Activated naive CD8-positive, alpha-beta T cell treated with anti-CD3 and anti-CD28 coated beads, Interleukin-2, amount 50 U/mL, for 24 hours (primary cell): ENCODE measurements at places on chromosomes 16 and 17.

DNA sequence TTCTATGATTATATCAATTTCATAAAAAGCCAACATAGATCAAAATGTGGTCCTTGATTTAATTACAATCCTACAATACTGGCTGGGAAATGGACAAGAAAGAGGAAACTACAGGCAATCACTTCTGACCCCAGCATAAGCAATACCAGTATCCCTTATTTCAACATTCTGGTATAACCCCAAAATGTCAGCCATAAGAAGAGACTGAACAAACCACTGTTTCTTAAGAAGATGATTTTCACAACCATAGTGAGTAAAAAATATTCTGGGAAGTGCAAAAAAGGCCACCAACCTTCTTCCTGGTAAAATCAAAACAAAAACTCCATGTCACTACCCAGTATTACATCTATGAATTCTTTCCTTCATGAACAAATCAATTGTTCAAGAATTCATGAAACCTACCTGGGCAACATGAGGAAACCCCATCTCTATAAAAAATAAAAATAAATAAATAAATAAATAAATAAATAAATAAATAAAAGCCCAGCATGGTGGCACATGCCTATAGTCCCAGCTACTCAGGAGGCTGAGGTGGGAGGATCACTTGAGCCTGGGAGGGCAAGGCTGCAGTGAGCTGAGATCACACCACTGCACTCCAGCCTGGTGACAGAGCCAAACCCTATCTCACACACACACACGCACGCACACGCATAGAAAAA is 7.5 kb downstream of the N4BP1 start:
- no peak for DNase-seq

GRCh38 chr16:68272507-68273209 is 8.3 kb downstream of the SLC7A6 start:
- DNase-seq = no peak

DNA sequence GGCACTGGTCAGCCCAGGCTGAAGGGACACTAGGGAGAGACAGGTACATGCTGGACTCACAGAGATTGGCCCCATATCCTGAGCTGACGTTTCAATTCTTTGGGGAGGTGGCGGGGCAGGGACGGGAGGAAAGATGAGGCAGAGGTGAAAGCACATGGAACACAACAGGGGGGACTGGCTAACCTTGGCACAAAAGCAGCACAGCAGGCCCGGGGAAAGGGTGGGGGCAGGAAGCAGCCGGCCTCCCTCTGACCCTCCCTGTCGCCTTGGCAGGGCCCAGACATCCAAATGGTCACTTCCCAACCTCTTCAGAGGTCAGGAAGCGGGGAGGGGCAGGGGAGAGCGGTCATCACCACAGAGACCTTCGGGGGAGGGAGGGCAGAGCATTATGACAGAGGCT is 6.6 kb downstream of the VAT1 start:
- DNase-seq = no peak

DNA sequence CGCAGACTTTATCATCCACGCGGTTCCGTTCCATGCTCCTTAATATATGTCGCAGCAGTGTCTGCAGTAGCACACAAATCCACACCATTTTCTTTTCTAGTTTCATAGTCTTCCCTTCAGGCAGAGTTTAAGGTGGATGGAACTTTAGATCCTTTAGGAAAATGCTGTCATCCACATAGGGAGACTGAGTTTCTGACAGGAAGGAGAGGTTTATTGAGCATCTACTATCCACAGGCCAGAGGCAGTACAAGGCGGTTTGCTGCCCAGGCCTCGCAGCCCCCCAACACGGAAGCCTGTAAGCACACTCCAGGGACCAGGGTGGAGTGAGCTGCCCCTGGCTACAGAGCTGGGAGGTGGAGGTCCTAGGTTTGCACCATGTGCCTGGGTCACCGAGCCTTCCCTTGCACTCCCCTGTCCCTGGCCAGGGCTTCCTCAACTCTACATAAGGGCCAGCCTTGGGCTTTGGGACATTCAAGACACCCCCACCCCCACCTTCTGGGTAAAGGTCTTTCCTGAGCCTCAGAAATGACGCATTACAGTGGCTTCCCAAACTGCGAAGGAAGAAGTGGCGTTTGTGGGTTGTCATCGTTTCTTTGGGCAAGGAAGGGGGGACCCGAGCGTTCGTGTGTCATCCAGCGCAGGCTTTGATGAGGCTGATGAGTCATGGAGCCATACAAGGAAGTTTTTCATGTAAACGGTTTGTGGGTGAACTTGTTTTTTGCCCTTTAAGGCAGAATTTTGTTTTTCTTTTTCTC is 146.5 kb upstream of the PLCG2 start:
- DNase-seq = peak; percentile 77

DNA sequence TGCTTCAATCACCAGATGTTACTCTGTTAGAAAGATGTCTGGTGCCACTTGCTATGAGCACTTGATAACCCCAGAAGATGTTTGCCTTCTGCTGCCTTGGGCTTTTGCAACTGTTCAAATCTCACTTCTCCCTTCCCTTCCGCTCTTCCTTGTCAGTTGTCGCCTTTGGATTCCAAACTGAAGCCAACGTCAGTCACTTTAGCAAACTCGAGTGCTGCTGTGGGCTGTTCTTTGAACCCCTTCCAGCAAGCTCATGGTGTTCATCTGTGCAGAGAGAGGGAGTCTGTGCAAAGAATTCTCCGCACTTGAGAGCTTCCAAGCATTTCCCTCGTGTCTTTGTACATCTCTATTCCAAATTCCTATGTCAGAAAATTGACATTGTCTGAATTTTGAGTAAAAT is 879.4 kb downstream of the CDH11 start:
- DNase-seq = no peak

- peak; percentile 64 for DNase-seq
Observed at GRCh38 chr16:11100239-11100750, 155.7 kb downstream of the SOCS1 start.

DNA sequence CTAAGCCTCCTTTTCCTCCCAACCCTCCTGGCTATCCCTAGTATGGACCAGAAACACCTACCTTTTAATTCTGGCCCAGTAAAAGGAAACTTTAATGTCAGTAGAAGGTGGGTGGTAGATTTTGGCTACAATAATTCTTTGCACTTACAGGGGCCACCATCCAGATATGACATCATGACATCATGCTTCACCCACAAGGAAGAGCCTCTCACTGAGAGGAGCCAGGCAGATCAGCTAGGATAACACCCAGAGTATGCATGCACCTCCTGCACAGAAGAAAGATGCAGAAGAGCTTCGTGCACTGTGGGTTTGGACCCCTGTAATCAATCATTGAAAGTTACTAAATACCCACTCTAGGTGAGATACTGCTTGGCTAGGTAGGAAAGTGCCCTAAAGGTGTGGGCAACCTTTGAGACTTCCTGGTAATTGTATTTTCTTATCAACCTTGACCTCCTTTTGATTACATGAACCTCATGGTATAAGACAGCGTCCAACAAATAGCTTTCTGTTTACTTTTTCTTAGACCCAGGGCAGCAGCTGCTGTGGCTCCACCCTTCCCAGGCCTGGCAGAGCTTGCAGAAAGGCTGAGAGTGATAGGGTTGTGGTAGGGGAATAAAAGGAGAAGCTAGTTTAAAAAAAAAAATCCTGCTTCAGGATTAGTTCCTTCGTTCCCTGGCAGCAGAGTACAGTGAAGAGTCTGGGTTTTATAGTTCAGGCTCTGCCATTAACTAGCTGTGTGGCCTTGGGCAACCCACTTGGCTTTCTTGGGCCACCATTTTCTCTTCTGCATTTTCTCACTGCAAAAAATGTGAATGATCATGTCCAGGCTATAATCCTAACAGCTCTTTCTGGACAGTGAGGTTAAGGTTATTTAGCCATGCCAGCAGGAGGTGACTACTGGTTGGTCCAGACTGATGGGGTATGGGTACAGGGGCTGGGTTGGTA is 6.2 kb downstream of the MAP3K14 start:
- no peak for DNase-seq

- DNase-seq = no peak
Observed at GRCh38 chr17:45003877-45004276, 35.8 kb upstream of the C1QL1 start.

DNA sequence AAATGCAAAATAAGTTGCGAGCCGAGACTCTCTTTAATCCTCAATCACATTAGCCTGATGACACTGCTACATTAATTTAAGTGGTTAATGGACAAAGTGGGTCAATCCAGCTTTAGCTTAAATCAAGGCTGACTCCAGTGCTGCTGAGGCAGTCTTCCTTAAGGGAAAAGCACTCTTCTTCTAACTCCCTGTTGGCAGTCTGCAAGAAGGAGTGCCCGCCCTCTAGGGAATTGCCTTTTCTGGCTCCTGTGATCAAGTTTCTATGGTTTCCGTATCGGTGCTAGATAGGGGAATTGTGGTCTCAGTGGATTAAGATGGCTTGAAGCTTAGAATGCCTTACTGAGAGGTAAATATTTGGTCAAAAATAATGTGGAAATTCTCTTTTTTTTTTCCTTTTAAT is 41.0 kb downstream of the HS3ST3B1 start:
- DNase-seq = no peak
